CD4-positive, alpha-beta T cell treated with Interferon alpha-2 for 1 hour (primary cell): ENCODE measurements at places on chromosomes 5 and 9.

DNA sequence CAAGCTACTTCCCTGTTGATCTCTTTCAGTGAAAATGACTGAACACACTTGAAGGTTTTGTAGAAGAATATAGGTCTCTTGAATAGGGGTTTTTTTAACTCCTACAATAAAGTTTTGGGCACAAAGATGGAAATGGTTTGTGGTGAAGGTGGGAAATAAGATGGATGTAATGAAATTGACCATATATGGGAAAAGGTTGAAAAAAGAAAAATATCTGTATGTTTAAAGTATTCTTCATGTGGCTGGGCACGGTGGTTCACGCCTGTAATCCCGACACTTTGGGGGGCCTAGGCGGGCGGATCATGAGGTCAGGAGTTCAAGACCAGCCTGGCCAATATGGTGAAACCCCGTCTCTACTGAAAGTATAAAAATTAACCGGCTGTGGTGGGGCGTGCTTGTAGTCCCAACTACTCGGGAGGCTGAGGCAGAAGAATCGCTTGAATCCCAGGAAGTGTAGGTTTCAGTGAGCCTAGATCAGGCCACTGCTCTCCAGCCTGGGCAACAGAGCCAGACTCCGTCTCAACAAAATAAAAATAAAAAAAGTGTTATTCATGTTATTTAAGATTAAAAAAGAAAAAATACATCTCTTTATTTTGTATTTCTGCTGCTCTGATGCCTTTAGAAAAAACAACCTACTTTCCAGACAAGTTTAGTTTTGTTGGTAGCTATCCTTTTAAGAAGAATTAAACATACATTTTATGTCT is 2.2 kb downstream of the RBM27 start:
- no peak for DNase-seq

GRCh38 chr5:54484219-54484894 is 28.9 kb downstream of the HSPB3 start:
- no peak for DNase-seq

DNA sequence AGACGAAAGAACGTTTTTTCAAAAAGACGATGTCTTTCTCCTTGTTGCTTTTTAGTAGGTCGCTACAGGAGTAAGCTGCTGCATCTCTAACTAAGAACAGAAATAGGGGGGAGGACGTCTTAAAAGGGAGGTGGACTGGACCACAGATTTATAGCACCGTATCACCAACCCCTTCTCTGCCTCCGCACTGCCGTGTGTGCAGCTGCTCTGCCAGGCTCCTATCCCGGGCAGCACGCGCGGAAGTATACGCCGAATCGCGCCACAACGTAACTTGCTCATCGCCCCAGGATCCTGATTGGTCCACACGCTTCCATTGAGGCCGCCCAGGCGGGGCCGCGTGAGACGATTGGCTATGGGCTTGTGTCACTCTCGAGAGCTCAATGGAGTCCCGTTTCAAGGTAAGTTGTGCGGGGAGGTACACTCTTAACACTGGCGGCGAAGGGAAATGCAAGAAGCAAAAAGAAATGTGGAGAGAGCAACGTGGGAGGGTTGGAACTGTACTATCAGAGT is at the start of gene ELAVL2:
TSS of gene ELAVL2 (minus strand) at position 121 of the 510 bp plus-strand sequence. CDS start 64,006 bp downstream, outside the sequence.
- DNase-seq = no peak

DNA sequence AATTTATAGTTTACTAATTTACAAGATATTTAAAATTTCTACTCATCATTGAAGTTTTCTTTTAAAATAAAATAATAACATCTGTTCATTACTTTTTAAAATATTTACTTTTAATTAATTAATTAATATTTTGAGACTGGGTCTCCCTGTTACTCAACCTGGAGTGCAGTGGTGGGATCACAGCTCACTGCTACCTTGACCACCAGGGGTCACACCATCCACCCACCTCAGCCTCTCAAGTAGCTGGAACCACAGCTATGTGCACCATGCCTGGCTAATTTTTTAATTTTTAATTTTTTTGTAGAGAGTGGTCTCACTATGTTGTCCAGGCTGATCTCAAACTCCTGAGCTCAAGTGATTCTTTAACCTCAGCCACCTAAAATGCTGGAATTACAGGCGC is 1013.6 kb downstream of the CDH9 start:
- no peak for DNase-seq

GRCh38 chr5:109900911-109901627 is 211.3 kb downstream of the MAN2A1 start:
- no peak for DNase-seq

DNA sequence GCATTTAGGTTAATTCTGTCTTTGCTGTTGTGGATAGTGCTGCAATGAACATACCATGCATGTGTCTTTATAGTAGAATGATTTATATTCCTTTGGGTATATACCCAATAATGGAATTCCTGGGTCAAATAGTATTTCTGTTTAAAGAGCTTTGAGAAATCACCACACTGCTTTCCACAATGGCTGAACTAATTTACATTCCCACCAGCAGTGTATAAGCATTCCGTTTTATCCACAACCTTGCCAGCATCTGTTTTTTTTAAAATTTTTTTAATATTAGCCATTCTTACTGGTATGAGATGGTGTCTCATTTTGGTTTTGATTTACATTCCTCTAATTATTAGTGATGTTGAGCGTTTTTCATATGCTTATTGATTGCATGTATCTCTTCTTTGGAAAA is 15.5 kb upstream of the TARS1 start:
- DNase-seq = no peak

- no peak for DNase-seq
These were observed 199.6 kb upstream of the DAB2 start for GRCh38 chr5:39624268-39624886.

GRCh38 chr9:89593727-89594427 is 10.9 kb upstream of the GADD45G start:
- peak; percentile 64 for DNase-seq

DNA sequence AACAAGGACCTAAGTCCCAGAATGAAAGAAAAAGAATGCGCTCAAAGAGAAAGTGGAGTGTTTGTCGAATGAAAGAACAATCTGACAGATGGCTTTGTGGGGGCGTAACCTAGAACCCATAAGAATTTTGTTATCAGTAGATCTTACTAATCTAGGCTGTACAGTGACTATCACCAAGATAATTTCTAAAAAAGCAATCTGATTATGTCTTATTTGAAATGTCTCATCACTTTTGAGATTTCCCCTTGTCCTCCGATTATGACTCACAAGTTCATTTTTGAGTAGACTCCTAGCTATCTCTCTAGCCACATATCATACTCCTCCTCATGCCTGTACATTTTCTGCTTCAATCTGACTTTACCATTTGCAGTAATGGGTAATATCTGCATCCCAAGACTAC is 135.6 kb upstream of the SMARCA2 start:
- no peak for DNase-seq

DNA sequence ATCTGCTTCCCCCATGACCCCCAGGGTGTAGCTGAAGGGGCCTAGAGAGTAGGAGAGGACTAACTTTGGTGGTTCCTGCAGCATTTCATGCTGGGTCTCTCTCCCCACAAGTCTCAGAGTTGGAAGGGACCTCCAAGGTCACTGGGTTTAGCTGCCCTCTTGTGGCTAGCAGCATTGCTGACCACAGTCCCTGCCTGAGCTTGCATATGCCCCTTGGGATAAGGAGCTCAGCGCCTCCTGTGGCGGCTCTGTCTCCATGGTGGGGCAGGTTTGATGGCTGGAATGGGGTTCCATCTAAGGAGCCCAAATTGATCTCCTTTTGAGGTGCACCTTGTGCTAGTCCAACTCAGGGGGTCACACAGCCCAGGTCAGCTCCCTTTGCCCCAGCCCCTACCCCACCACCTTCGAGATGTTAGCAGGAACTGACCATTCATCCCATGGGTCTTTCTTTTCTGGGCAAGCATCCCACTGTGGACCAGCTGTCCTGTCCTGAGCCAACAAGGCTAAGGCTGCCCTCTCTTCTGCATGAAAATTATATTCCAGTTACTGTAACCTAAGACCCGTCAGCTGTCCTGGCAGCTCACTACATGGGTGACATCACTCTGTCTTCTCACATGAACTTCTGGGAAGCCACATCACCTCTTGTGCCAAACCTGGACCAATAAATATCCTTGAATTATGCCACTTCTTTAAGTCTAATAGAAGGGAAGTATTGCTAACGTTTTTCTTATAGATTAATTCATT is 196.2 kb downstream of the HSPA4 start:
- DNase-seq = no peak
